COR-L47 (cell line): ENCODE measurements at places on chromosomes 6 and 20.
A peak's percentile ranks its signal among the peaks of the same experiment; 100 is the strongest.

DNA sequence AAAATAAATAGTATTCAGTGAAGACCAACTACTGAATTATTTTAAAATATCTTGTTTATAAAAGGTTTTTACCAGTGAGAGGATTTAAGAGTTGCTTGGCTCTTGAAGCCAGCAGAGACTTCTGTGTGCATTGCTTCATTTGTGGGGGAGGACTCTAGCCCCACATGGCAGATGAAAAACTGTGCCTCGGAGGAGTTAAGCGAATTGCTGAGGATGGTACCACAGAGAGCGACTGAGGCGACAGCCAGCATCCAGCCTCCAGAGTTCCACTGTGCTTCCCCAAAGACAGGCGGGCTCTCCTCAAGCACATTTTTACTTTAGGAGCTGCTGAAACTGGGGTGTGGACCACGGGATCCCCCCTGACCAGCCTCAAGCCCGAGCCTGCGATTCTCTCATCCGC lies 80.7 kb downstream of the THBS2 start:
- DNase-seq, result no peak

DNA sequence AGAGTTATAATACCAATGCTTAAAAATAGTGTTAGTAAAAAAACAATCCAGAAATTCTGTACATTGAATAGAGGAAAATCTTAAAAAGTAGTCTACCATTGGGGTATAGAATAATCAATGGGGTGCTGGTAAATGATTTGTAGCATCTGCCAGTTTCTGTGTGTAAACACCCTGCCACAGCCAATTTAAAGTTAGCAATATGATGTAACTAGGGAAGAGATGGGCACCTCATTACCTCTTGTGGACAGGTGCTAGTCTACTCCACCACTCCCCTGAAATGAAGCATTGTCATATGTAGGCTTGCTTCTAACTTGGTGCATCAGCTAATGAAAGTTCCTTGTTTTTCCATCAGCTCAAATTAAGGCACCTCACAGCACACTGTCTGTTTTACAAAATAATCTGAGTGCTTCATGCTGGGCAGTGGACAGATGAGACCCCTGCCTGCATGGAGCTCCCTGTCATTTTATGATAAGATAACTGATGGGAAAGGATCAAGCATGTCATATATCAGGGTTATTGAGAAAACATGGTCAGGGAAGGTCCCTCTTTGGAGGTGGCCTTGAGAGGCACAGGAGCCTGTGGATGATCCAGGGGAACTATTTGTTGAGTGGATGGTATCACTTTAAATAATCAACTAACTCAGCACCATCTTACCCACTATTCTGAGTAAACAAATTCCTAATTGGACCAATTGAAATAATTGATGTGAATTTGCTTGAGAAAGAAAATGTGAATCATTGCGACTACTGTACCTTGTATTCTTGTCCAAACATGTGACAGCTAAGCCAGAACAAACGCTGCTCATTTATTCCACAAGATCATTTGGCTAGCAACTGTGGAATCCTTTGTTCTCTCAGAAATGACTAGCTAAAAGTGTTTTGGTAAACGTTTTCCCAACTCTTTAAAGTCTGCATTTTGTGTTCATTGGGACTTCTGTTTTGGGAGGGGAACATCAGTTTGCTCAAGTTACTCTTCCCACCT lies 45.9 kb upstream of the CSE1L start:
- peak; percentile 58 for DNase-seq

DNA sequence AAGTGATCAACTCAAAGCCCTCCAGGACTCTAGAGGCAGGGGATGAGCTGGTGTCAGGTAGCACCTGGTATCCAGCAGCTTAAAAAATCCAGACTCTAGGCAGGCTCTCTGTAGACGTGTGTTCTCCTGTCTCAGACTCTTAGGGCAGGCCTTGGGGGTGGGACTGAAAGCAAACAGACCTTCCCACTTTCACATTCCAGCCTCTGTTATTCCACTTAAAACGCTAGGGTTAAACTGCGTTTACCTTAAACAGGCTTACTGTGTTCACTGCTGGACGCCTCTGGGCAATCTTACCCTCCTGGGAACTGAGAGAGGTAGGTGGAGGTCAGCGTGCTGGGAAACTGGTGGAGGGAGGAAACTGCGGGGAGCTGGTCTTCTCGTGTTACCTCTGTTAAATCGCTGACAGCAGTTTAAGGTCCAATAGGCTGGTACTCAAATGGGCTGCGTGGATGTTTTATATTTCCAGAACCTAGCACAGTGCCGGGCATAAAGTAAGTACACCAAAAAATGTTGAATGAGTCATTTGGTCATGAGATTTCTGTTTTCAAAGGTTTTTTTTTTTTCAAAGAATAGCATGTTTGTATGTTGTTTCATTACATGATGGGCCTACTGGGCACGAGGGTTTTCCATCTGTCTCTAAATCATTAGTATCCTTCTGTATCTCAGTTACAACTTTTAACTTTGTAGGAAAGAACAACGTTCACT lies at the start of gene GCNT2:
Gene GCNT2, plus strand, starts transcription at position 248 of the 705 bp plus-strand sequence. CDS start 7,561 bp downstream, outside the sequence.
- peak; percentile 49 for DNase-seq

GRCh38 chr6:155314773-155315515 lies 660 bp upstream of the TFB1M start:
- DNase-seq, result peak; percentile 50

DNA sequence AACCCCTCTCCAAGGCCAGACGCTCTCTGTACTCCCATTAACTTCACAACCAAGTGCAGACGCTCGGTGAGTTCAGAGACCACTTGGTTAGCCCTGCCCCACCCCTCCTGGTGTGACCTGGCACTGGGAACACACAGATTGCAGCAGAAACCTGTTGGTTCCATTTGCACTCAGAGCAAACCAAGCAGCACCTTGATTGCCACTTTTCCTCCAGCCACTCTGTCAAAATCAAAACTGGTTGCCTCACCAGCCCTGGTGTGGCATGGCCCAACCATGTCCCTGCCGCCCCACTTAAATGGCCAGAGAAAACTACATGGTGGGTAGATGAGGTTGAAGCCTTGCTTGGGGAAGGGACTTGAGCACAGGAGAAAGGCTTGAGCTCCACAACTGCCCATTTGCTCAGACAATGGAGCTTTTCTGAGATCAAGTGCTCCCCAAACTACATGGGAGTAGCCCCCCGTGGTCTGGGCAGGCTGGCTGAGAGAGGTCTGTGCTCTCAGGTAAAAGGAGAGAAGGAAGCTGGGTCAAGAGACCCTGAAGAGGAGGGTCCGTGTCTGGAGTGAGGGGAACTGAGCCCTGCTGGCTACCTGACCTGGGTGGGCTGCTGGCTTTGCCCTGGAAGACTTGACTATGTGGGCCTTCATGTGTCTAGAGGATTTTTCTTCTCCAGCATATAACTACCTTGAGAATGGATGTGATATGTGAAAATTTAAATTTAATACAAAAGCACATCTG lies 43.4 kb downstream of the PLCG1 start:
- DNase-seq, result no peak

DNA sequence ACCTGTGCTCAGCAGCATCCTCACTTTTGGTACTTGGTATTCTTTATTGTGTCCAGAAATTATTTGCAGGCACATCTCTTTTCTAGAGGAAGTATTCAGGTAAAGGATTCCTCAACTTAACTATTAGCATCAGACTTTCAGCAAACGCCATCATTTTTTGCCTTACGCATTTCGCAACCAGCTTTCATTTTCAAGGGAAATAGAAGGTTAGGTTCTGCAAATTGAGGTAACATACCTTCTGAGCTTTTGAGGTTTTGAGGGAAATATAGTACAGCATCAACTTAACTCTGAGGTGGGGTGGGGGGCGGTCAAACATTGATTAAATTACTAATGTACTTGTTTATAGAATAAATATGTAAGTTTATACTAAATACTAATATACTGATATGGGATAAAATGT lies 243.6 kb upstream of the RIMS1 start:
- no peak for DNase-seq

- no peak for DNase-seq
These were observed 69.3 kb downstream of the ALDH5A1 start for GRCh38 chr6:24564081-24564480.

DNA sequence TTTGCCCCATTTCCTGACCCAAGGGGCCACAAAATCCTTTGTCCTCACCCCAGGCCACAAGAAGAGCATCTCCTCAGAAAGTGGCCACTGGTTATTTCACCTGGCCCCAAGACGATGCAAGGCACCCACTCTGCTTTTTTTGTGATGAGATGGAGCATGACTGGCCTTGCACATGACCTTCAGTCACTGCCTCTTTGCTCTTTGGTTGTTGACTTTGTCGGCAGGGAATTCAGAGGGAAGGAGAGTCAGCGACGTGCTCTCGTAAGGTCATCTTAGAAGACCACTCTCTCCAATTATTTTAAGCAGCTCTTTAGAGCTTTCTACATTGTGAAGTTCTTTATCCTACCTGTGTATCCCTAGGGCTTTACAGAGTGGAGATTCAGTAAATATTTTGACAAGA lies 306.7 kb downstream of the PLCB1 start:
- no peak for DNase-seq

- DNase-seq, result no peak
These were observed 592.1 kb upstream of the NRSN1 start for GRCh38 chr6:23533944-23534343.

- DNase-seq, result no peak
These were observed 145.3 kb upstream of the STXBP5 start for GRCh38 chr6:147058786-147059385.

- DNase-seq, result no peak
These were observed 72.7 kb downstream of the SRC start for GRCh38 chr20:37418591-37419109.

DNA sequence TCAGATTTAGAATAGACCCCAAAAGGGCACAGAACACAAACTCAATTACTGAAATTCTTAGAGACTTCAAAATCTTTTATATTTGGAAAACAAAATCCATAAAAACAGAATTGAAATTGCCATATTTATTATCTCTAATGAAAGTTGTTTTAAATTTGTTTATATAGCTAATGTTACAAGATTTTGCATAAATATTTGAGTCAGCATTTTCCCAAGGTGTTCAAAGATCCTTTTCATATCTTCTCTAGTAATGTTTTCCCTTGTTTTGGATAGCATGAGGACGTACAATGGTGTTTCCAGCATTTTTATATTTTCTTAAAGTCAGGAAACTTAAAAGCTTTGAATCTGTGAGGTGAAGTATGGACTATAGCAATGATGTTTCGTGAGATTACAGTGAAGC lies 235.2 kb upstream of the EPHA7 start:
- no peak for DNase-seq

DNA sequence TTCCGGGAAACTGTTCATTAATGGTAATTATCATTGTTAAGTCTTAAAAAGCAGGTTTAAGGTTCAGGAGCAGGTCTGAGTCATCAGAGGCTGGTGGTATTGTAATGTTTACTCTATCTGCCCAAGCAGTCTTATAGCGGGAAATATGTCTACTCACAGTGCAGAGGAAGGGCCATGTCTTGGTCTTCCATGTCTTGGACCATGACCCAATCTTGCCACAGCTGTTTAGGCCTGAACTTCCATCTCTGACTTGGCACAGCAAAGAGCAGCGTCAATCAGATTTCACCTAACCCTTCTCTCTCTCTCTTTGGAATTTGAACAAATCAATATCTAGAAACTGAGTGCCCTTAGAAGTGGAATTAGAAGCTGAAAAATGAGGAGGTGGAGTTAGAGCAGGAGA lies 25.8 kb downstream of the SLC2A12 start:
- no peak for DNase-seq

DNA sequence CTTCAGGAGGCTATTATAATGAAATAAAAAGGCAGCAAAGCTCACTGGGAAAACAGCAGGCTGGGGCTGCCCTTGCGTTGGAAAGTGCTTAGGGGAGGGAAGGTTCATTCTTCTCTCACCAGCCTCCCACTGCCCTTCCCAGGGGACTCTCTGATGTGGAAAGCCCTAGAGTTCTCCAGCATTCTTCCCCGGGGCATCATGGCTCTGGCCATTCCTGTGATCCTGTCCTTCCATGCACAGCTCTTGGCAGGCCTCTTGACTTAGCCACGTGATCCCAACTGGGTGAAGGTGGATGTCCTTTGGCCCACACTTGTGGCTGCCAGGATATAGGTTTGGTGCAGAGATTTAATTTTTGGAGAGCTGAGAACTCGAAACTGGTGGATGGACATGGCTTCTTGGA lies 58.0 kb upstream of the ZNF831 start:
- DNase-seq, result no peak
